ENCODE measurements at places on chromosomes 12 and 14.

- no peak for DNase-seq
Observed at GRCh38 chr14:23694949-23695663, 58.9 kb downstream of the DHRS2 start.

DNA sequence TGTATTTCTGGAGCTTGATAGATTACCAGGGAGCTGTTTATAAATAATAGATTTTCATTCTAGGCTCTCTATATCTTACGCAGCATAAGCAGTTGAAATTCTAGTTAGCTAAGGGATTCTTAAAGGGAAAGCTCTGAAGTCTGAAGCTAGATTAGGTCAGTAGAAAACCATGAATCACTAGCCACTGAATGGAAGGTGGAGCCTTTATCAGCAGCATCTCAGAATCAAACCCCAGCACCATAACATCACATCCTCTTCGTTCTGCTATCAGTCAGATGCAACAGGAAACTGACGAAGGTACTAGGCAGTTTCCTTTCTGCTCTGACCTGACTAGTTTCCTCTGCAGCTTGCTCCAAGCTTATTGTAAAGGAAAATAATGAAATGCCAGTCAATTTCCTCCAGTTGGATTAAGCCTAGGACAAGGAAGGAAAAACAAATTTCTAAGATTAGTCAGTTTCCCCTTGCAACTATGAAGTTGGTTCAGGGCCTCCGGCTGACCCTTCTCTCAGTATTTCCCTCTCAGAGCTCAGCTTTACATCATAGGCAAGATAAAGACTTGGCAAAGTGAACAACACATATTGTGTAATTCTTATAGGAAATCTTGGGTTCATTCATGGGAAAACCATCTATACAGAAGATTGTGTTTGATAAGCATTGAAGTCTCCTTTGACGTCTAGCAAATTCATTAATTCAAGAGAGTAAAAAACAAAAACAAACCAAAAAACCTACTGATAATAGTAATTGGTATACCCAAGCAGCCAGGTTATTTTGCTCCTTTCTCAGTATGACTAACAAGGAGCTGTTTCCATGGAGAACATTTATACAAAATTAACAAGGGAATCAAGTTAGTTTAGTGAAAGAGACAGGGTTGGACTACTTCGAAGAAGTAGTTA lies 43.4 kb upstream of the CFAP54 start:
- peak; percentile 91 for DNase-seq

GRCh38 chr12:15886372-15887042 lies 4.3 kb downstream of the STRAP start:
- DNase-seq, result peak; percentile 55

DNA sequence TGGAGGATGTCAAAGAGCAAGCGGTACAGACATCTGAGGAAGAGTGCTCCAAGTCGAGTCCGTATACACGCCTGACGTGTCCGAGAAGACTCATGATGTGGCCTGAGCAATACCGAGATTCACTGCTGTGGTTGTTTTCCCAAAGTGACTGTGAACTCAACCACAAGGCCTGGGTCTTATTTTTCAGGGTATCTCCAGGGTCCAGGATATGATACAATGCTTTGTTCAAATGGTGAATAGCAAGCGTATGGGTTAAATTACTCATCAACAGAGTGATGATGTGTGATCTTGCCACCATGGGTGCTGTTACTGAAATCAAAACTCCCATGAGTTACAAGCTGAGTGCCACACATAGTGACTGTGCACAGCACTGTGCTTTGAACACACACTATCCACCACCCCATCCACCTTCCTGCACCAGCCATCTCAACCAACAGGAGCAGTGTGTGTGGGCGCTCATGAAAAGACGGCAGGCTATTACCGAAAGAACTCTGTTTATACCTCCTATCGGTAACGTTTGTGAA lies 109.6 kb downstream of the BCAT1 start:
- DNase-seq, result peak; percentile 56

DNA sequence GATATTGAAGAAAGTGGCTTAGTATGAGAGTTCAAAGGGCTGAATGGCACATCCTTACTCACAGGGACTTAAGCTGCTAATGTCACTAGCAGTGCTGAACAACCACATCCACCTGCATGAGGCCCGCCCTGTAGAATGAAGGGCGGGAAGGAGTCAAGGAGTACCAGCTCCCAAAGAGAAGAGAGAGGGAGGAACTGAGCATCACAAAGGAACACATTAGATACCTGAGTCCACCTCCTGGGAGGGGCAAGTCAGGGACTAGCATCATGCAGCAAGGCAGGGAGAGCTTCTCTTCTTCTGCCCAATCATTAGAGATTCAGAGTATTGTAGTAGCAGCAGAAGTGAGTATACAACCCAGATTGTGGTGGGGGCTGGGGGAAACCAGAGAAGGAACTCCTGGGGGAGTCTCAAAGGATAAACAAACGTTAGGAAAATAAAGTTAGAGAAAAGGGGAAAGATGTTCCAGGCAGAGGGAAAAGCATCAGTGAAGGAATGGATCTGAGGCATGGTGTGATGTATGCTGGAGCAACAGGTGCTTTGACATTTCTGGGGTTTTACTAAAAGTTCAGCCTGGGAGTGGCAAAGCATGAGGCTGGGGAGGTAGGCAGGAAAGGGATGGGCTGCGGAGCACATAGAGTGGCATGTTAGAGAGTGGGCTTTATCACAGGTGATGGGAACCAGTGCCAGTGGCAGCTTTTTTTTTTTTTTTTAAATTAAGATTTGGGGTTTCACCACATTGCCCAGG lies 21.0 kb upstream of the GRIP1 start:
- no peak for DNase-seq

DNA sequence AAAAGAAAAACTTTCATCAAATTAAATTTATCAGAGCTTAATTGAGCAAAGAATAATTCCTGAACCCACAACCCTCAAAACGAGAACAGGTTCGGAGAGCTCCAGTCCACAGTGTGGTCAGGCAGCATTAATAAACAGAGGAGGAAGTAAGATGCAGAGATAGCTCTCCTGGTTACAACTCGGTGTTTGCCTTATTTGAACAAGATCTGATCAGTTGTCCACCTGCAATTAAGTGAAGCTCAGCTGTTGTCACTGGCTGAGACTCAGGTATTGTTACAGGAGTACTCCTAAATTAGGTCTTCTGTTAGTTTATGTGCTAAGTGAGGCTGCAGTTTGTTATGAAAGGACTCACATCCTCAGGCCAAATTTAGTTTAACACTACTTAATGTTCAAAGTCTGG lies 451.4 kb upstream of the PDE3A start:
- no peak for DNase-seq

DNA sequence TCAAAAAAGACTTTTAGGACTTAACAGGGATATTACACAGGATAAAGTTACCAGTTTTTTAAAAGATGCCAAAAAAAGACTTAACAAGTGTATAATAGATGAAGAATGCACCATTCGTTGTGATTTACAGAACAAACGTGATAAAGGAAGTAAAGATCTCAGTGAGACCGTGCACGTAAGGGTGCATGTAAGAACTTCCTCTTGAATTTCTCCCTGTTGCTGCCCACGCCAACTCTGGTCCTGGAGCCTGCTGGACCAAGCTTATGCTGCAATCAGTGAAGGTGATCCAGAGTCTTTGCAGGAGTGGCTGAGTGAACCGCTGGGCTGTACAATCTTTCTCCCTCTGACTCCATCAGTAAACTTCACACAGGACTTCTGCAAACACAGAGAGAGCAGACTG lies 593.7 kb downstream of the TMEM121 start:
- no peak for DNase-seq

- peak; percentile 77 for DNase-seq
Observed at GRCh38 chr14:68663385-68664076, 129.3 kb downstream of the ZFP36L1 start.

DNA sequence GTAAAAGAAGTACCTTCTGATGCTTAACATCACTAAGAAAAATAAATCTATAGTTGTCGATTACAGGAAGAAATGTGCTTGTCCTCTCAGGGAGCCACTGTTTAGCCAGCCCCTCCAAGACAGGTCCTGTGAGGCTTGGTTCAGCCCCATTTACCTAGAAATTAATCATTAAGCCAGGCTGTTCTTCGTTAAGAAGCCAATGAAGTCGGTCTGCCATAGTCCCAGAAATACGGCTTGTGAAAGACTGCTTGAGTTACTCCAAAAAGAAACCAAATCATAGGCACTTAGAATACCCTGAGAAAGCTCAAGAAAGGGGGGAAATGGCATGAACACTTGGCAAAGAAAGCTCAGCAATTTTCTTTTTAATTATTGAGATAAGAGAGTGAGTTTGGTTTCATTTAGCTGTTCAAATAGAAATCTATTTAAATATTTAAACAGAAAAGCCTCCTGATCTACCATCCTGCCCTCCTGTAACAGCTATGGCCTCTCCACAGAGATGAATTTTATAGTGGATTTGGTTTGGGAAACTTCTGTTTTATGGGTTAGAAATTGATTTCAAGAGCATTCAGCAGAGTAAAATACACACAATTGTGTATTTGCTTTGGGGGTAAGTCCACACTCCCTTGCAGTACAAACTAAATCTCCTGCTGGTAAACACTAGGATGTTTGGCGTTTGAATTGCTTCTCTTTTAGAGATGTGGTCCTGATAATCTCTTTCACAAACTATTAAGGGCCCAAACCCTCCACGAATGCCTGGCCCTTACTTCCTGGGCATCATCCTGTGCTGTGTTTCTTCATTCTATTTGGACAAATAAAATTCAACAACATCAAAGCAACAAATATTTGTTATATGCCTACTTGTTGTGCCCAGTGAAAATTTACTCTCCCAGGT lies 234.4 kb downstream of the SEC23A start:
- DNase-seq, result no peak

DNA sequence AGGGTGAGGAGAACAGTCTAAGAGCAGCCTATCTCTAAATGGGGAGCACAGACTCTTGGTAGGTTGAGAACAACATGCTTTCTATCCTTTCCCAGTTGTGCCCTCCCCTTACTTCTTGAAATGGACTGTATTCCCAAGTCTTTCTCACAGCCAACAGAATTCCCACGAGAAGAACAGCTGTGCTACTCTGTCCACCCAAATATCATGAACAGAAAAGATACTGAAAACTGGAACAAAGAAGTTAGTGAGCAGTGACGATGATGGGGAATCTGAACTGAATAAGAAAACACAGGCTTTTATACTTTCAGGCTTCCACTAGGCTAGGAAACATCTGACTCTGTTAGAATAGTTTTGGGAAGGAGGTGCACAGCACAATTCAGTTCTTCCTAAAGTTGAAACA lies 3.4 kb downstream of the NACA start:
- DNase-seq, result no peak

- peak; percentile 88 for DNase-seq
Observed at GRCh38 chr14:33589334-33589733, 361.5 kb downstream of the EGLN3 start.

DNA sequence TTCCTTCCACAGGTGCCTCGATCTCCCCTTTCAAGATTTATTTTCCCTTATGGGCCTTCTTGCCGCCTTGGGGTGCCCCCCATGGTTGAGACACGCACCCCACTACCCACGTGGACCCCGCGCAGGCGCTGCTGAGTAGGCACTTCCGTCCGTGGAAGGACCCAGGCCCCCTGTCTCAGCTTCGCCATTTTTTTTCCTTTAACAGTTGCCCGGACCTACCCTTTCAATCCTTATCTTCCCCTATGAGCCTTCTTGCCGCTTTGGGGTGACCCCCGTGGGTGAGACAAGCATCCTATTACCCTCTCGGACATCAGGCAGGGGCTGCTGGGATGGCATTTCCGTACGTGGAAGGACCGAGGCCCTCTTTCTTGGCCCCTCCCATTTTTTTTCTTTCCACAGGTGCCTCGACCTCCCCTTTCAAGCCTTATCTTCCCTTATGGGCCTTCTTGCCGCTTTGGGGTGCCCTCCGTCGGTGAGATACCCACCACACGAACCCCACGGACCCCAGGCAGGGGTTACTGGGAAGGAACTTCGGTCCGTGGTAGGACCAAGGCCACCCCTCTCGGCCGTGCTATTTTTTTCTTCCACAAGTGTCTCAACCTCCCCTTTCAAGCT lies 268.2 kb downstream of the ALG10 start:
- DNase-seq, result no peak

DNA sequence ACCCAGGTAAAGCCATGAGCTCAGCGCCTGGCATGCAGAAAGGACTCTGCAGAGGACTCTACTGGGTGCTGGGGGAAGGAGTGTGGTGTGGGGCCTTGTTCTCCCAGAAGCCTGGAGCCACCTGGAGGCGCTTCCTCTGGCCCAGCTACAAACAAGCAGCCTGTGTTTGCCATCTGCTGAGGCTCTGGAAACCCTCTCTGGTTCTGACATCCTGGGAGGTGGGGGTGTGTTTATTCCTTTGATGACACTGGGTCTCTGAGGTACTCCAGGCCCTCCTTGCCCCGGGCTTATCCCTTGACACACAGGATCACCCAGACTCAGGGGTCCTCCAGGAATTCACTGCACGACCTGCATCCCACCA lies 44.9 kb downstream of the RNF34 start:
- no peak for DNase-seq

DNA sequence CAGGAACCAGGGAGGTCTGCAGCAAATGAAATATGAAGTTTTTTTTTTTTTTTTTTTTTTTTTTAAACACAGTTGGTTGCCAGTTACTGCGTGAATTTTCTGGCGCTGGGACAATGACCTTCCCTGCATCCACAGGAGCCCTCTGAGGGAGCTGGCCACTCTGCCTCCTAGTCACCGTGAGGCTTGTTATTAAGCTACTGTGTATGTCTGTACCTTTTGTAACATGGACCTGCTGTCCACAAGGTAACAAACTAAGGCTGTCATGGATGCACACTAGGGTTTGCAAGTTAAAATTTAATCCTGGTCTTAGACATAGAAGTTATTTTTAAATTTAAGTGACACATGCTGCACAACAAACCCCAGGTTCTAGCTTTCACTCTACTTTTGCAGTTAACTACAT lies 211.0 kb downstream of the SSPN start:
- no peak for DNase-seq

GRCh38 chr14:61876362-61877034 lies 114.3 kb downstream of the SNAPC1 start:
- no peak for DNase-seq

- peak; percentile 62 for DNase-seq
Observed at GRCh38 chr14:32940066-32940651, 1.5 kb downstream of the NPAS3 start.

- DNase-seq, result no peak
Observed at GRCh38 chr12:104569346-104570173, 112.8 kb downstream of the CHST11 start.

DNA sequence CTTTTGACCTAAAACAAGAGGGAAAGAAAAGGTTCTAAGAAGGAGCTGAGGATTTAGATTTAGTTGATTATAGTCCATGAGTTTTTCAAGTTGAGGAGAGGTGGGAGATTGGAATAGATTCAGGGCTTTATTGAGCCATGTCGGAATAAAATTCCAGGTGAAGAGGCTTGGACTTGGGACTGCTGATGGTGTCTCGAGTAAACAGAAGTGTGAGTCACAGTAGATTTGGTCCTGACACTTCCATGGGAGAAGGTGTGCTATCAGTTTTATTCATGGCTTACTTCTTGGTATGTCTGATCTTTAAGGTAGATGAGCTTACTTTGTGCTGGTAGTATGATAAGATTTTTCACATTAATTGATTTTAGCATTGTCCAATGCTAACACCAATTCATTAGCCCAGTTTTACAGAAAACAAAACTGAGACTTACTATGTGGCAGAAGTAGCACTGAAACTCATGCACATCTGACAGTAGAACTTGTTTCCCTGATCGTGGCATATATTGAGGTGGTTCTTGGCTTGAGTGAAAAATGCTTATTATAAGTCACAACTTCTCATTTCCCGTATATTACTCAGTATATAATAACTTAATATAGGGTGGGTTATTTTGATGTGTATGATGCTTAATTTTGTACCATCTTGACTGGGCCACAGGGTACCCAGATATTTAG lies 172.4 kb upstream of the IGF1 start:
- no peak for DNase-seq

GRCh38 chr12:93653712-93654111 lies 23.5 kb upstream of the CRADD start:
- no peak for DNase-seq
